Hematopoietic multipotent progenitor cell treated with erythropoietin and hydrocortisone succinate and interleukin-3 and kit ligand, for 4 days (in vitro differentiated cells): ENCODE measurements at places on chromosomes 1 and 21.

DNA sequence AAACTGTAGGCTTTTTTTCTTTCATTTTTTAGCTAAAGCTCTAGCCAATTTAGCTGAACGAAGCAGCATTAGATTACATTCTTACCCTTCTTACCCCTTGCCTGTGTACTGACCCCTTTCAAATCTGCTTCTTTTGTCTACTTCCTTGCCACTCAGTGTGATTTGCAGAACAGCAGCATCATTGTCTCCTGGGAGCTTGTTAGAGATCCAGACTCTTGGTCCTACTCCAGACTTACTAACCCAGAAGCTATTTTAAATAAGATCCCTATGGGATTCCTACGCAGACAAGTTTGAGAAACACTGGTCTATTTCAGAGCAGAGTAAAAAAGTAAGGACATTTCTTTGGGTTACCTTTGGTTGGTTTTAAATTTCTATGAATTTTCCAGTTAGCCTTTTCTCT is 13.8 kb downstream of the LRRC39 start:
- no peak for DNase-seq

DNA sequence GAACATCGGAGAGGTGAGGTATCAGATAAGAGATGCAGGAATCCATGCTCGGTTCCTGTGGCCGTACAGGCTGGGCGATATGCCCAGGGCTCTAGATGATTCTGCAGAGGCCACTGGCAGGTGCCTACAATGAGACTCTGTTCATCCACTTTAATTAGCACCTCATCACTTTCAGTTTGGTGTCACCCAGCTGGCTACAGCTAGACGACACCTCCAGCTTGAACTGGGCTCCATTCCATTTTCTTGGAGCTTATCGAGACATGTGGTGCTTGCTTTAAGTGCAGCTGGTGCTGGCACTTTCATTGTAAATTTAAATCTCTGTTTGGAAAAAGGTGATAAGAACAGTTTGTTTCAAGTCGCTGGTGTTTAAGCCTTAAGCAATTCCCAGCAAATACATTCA is 322.5 kb upstream of the ADGRL2 start:
- no peak for DNase-seq

GRCh38 chr1:226764533-226764932 is 25.5 kb upstream of the ITPKB start:
- no peak for DNase-seq

DNA sequence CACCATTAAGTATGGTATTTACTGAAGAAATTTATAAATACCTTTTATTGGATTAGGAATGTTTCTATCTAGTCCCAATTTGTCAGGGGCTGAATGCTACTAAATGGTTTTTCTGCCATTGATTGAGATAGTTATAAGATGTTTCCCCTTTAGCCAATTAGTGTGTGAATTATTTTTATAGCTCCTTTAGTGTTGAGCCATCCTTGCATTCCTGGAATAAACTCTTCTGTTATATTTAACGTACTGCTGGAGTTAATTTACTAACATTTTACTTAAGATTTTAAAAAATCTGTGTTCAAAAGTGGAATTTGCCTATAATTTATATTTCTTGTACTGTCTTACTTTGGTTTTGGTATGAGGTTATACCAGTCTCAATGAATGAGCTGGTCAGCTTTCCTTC is 25.4 kb upstream of the LRRC3 start:
- DNase-seq = no peak

DNA sequence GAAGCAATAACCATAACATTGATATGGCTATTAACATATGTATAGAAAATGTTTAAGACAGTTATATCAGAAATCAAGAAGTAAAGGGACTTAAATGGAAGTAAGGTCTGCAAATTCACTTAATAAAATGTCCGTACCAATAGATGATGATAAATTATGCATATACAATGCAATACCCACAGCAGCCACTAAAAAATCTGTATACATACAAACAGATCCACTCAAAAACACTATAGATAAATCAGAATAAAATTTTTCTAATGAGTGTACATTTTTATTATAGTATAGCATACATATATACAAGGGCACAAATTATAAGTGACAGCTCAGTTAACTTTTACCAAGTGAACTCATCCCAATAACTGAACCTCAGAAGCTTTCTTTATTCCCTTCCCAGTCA is 6.0 kb downstream of the LORICRIN start:
- DNase-seq = peak; percentile 6

GRCh38 chr1:96236156-96236739 is 485.3 kb upstream of the PTBP2 start:
- peak; percentile 70 for DNase-seq

DNA sequence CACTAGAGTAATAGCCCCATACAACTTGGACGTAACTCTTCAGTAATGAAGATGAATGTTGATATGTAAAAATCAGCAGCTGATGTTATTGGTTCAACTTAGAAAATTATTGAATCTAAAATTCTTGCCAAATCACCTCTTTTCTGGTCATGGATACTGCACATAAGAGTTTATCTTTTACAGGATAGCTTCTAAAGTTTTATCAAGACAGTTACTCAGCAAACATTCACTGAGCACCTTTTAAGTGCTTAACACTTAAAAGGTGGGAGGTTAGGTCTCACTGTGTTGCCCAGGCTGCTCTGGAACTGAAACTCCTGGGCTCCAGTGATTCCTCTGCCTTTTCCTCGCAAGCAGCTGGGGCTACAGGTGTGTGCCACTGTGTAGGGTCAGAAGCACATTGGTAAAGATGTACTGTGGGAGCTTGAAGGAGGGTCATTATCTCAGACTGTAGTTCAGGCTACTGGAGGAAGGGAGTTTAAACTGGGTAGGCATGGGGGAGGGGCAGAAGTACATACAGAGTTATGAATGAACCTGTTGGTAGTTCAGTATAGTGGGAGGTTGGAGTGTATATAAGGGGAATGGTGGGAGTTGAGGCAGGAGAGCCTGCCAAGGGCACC is 2.0 kb downstream of the MPZL1 start:
- peak; percentile 54 for DNase-seq

DNA sequence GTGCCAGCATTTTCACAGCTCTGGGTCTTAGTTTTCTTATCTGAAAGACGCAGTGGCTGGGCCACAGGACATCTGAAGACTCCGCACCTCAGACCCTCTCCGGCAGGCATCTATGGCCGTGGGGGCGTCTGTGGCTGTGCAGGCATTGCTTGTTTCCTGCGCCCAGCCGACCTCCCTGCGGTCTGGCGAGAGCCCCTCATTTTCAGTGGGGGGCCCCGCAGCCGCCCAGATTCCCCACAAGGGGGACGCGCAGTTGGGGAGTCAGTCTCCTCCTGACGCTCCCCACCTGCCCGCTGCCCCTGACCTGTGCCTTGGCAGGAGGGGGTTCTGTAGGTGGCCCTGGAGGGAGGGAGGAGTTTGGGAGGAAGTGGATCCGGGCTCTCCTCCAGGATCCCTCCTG is 3.5 kb upstream of the TFF1 start:
- DNase-seq = no peak

- peak; percentile 66 for DNase-seq
These were observed 3.9 kb downstream of the CLDN19 start for GRCh38 chr1:42736152-42736551.

DNA sequence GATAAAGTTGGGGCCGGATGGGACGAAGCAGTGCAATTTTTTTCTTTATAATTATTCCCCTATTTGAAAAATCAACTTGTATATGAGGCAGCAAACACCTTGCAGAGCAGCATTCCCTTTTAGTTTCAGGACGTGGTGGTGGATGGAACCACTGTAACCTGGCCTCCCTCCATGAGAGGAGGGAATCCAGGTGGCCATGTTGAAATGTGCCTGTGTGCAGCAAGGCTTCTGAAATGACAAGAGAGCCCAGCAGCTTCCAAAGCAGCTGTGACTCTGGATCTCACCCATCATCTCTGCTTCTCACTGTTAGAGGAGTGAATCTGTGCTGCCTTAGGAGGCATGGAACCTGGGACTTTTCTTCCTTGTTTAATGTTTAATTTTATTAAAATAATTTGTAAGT is 42.3 kb downstream of the NFIA start:
- DNase-seq = no peak

- no peak for DNase-seq
These were observed 877.8 kb upstream of the ADGRL2 start for GRCh38 chr1:80922906-80923305.

- DNase-seq = no peak
These were observed 35.2 kb upstream of the SYT2 start for GRCh38 chr1:202745323-202745888.

DNA sequence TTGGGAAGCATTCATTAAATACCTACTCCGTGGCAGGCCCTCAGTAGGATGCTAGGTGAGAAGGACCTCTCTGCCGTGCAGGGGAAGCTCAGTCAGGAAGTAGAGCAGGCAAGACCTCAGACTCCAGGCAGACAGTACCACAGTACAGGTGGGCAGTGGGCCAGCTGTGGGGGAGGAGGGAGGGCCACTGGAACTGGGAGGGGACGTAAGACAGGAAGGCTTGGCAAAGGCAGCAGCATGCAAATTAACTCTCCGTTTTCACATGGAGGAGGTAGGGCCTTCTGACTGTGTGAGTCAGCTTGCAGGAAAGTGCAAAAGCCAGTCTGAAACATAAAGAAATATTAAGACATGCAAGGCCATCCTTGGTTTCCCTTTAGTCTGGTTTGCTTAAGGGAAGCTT is 157.7 kb downstream of the TRIM33 start:
- DNase-seq = peak; percentile 32

DNA sequence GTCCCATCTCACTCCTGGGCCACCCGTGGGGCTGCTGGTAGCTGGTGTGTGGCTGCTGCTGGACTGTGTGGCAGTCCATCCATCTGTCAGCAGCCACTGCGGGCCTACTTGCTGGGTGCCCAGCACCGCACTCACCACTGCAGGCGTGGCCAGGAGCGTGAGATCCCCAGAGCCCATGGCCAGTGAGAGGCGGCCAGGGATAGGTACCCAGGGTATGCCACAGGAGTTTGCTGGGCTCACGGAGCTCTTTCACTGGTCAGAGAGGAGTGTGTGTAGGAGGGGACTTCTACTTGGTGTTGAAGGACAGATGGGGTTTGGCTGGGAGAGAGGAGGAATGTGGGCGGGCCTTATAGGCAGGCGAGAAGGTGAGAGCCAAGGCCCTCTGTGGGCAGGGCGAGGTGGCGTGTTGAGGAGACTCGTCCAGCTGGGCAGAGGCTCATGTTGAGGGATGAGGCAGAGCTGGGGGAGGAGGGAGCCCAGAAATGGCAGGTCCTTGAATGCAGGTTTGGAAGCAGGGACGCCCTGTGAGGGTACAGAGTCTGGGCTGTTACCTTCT is 15.0 kb downstream of the QSOX1 start:
- no peak for DNase-seq

GRCh38 chr1:162218975-162219374 is 149.5 kb downstream of the NOS1AP start:
- DNase-seq = no peak

DNA sequence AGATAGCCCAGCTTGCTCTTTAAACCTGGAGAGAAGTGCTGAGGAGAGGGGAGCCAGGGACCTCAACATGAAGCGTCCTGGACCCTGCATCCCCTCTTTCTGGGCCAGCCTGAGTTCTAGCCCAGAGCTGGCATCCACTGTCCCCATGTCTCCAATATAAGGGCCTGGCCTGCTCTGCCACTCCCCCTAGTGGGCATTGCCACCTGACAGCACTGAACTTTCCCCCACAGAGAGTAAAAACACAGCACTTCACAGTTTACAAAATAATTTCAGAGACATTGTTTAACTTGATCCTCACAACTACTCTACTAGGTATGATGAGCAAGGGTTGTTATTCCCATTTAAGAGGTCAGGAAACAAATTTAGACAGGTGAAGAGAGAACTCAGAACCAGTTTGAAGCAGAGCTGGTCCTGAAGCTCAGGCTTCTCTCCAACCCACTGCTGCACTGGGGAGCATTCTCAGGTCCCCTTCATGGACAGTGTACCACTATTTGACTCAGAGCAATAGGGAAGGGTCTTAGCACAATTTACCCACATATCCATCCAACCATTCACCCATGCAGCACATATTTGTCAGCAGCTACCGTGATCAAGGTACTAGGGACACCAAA is 151.2 kb downstream of the DMRTA2 start:
- DNase-seq = peak; percentile 63

GRCh38 chr1:77342745-77343144 is 60.9 kb downstream of the AK5 start:
- no peak for DNase-seq

DNA sequence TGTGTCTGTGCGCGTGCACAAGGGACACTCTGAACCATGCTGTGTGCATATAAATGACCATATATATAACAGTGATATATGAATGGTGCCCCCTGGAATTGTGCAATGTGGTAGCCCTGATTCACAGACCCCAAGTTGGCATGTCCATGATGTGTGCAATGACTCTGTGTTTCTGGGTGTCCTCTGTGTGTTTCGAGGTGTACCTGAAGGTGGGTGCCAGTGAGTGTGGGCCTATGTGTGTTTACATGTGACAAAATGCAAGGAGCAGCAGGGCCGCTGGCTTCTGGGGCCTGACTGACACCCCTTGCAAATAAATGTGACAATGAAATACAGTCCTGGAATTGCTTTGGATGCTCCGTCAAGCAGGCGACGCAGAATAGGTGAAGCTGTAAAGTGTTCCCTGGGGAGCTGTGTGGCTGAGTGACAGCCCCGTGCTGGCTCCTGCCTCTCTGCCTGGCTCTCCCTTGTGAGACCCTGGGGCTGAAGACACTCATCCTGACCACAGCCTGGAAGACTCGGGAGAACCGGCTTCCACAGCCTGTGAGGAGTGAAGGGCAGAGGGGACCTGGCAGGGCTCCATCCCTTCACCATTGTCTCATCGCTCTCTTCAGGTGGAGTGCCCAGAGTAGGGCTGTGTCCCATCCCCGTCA is 38.2 kb upstream of the CSF3R start:
- no peak for DNase-seq

DNA sequence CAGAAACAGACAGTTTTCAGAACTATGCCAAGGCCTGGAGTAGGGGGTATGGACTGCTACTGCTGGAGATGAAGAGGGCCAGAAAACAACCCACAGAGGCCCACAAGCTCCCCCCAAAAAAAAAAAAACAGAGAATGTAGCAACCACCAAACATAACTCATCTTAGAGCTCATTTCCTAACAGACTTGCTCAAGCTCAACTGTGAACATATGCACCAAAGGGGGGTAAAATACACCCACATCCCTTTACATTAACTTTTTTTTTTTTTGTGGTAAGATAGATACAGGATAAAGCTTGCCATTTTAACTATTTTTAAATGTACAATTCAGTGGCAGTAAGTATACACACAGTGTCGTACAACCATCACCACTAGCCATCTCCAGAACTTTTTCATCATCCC is 36.0 kb downstream of the SEC16B start:
- peak; percentile 69 for DNase-seq

DNA sequence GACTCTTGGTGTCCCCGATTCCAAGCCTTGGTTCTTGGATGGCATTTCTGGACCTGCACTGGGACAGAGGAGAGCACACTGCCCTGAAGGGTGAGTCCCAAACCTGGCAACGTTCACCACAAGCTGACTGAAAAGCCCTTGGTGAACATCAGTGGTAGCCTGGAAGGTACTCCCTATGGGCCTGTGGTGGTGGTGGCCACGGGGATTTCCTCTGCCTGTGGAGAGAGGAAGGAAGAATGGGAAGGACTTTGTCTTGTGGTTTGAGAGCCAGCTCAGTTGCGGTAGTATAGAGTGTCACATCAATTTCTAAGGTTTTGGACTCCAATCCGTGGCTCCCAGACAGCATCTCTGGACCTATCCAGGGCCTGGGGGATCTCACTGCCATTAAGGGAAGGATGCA is 50.7 kb downstream of the DNAH14 start:
- no peak for DNase-seq

- no peak for DNase-seq
These were observed 467.8 kb downstream of the CAMTA1 start for GRCh38 chr1:7253118-7253480.

- peak; percentile 20 for DNase-seq
These were observed 37.0 kb upstream of the PARP1 start for GRCh38 chr1:226444901-226445300.
